Activated naive CD4-positive, alpha-beta T cell treated with anti-CD3 and anti-CD28 coated beads, Interleukin-2, amount 10 ng/mL, durations not matched to agents 5 hours and 36 hours (primary cell): ENCODE measurements at places on chromosomes 2 and 18. TPM values are rescaled to one million over a fixed set of nuclear protein-coding genes. Genes with fewer than 3 reads are reported as not detected.

The ANKRD23 gene
- 16.5 TPM for total RNA-seq

The CYBRD1 gene
- 0.51 TPM for total RNA-seq

The INPP5D gene
- total RNA-seq: 121 TPM

The ANKRD30BL gene
- total RNA-seq: not detected

The CCBE1 gene
- not detected for total RNA-seq

The RALB gene
- 60.4 TPM for total RNA-seq

The ATL2 gene
- total RNA-seq: 42.8 TPM

The LYG2 gene
- total RNA-seq: not detected

The MBP gene
- 93.2 TPM for total RNA-seq

The DLGAP1 gene
- total RNA-seq: not detected

The FAM228A gene
- not detected for total RNA-seq

The ADCYAP1 gene
- total RNA-seq: not detected

The RGPD4 gene
- total RNA-seq: 0.05 TPM

The TMEM182 gene
- total RNA-seq: 2.7 TPM

The PHOSPHO2 gene
- 3.5 TPM for total RNA-seq

The STARD6 gene
- total RNA-seq: not detected

The ACMSD gene
- not detected for total RNA-seq

The NOSTRIN gene
- total RNA-seq: not detected

The ITPRIPL1 gene
- 28.9 TPM for total RNA-seq

The GRB14 gene
- not detected for total RNA-seq

The AGAP1 gene
- 1.4 TPM for total RNA-seq

The RND3 gene
- not detected for total RNA-seq

The CCDC138 gene
- total RNA-seq: 7.6 TPM

The CFAP53 gene
- 0.36 TPM for total RNA-seq

The IL36A gene
- not detected for total RNA-seq

The C2orf66 gene
- total RNA-seq: 0.17 TPM

The GPR35 gene
- total RNA-seq: 2.4 TPM

The UGT1A4 gene
- total RNA-seq: not detected

The RGPD3 gene
- total RNA-seq: 0.19 TPM

The NRP2 gene
- total RNA-seq: 19.2 TPM

The MALL gene
- not detected for total RNA-seq

The MFSD2B gene
- total RNA-seq: not detected

The HOXD12 gene
- total RNA-seq: not detected

The CXCR2 gene
- 0.17 TPM for total RNA-seq

The MTCL1 gene
- 2.9 TPM for total RNA-seq

The ZNF804A gene
- total RNA-seq: not detected

The RNF125 gene
- total RNA-seq: 35.2 TPM

The ATP8B1 gene
- total RNA-seq: not detected

The SCYGR8 gene
- total RNA-seq: not detected

The LCT gene
- not detected for total RNA-seq

The CABYR gene
- total RNA-seq: 1.1 TPM
